ENCODE measurements at places on chromosomes 5 and 9. TPM values are rescaled to one million over a fixed set of nuclear protein-coding genes. Genes with fewer than 3 reads are reported as not detected.

Gene SLC45A2
- total RNA-seq: not detected

Gene OR1K1
- not detected for total RNA-seq

Gene PCDHA1
- total RNA-seq: not detected

Gene C9orf72
- 10.4 TPM for total RNA-seq

Gene CDKN2A
- total RNA-seq: 1.1 TPM

Gene FAM81B
- total RNA-seq: 1.5 TPM

Gene ACOT12
- not detected for total RNA-seq

Gene CSF2
- not detected for total RNA-seq

Gene PRUNE2
- 2.6 TPM for total RNA-seq

Gene OR1J2
- not detected for total RNA-seq

Gene ORM2
- total RNA-seq: not detected

Gene TRIM7
- 10.2 TPM for total RNA-seq

Gene DNM1
- total RNA-seq: 17.2 TPM

Gene TMEM232
- total RNA-seq: 2.0 TPM

Measured in heart left ventricle (tissue), 16 donors.